Suppressor macrophage treated with lipopolysaccharide for 4 hours (primary cell): ENCODE measurements at places on chromosomes 5 and 9.

GRCh38 chr5:55913466-55914413, 62.6 kb downstream of the IL31RA start:
- no peak for DNase-seq

DNA sequence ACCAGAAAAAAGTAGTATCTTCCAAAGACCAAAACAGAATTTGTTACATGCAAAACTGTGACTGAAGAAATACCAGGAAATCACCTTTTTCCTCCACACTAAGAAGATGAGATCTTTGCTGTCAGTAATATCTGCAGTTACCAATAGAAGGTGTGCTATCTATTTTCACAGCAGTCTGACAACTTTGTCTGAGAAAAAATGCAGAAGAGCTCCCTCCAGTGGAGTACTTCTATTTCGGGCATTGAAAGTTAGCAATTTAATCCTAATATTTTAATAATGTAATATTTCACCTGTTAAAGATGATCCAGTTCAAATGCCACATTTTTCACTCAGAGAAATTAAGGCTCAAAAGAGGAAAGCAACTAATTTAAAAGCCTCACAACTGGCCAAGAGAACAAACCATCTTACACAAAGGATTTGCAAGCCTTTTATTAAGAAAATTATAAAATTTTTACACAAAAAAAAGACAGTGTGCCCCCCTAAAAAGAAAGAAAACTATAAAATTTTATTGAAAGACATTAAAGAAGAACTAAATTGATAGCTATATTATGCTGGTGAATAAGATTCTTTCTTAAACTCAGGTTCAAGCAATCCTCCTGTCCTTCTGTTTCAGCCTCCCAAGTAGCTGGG, 50.6 kb downstream of the DEPDC1B start:
- DNase-seq: peak; percentile 47

- DNase-seq: no peak
These were observed 733.4 kb upstream of the NUDT12 start for GRCh38 chr5:104295991-104296390.

DNA sequence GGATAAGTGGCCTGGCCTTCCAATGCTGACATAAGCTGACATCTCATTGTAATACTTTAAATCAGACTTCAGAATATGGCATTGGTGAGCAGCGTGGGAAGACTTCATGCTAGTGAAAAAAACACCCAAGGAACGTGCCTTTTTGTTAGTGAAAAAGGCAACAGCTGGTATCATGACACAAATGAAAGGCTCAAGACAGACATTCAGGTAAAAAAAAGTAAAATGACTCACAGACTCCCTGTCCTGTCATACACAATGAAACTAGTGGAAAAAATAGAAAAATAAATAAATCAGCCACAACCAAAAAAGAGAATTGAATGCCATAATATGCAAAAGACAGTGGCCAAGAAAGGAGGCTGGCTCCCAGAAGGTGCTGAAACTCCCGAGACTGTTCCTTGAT, 24.4 kb upstream of the PPP1R2B start:
- DNase-seq: no peak

- DNase-seq: no peak
These were observed 19.3 kb upstream of the PPP2CA start for GRCh38 chr5:134245101-134245604.

GRCh38 chr5:30838936-30839496, 354.5 kb upstream of the CDH6 start:
- no peak for DNase-seq

DNA sequence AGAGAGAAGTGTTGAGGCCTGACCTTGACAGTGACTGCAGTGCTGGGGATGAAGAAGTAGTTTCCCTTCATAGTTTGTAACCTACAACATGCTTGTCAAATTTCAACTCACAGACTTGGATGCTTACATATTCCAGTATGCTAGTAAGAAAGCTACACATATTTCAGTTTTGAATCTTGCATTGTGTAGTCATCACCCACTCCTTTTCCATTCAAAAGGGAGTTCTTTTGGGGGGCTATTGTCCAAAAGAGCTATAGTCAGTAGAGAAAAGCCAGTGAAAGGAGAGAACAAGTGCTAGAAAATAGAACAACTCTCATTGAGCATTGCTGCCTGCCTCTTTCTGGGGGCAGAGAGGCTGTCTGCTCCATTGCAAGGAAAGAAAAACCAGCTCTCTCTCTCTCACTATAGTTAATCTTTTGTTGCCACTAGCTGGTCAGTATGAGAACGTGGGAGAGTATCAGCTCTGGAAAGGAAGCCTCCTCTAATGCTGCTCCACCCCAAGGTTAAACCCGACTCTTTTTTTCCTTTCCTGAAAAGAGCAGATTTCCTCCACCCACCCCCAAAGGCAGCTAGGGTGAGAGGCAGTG, 7.3 kb downstream of the ASTN2 start:
- DNase-seq: no peak

DNA sequence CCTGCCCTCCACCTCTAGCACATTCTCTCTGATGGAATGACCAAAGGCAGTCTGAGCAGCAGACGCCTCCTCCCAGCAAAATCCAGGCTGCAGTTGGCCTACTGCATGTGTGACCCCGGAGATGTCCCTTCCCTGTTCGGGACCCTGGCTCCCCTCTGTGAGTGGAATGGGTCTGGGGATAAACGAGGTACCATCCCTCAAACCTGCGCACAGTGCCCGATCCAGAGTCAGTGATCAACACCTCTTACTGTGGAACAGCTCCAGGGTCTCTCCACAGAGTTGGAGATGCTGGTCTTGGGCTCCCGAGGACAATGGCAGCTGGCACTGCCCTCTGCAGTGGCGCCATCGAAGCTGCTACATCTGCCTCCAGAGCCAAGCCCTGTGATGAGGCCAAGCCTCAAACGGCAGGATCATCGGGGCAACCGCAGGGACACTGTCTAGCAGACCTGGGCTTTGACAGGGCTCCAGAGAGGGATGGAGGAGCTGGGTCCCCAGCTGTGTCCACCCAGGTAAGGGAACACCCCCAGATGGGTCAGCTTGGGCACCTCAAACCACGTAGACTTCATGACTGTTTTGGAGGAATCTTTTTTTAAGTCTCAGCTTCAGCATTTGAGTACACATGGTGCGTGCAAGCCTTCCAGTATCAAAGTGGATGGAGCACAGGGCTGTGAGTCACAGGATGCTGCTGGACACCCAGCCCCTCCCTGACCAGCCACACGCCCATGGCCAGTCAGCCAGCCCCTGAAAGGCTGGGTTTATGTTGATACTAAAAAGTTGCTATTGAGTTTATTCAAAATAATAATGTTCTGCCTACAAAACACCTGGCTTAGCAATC, 13.0 kb downstream of the MED10 start:
- DNase-seq: no peak
